ENCODE measurements at places on chromosomes 7 and 10.
A peak's percentile ranks its signal among the peaks of the same experiment; 100 is the strongest.

GRCh38 chr10:123958241-123958640, 66.6 kb upstream of the CPXM2 start:
- DNase-seq: no peak

- no peak for DNase-seq
Observed at GRCh38 chr10:9230625-9231024, 1176.1 kb downstream of the GATA3 start.

DNA sequence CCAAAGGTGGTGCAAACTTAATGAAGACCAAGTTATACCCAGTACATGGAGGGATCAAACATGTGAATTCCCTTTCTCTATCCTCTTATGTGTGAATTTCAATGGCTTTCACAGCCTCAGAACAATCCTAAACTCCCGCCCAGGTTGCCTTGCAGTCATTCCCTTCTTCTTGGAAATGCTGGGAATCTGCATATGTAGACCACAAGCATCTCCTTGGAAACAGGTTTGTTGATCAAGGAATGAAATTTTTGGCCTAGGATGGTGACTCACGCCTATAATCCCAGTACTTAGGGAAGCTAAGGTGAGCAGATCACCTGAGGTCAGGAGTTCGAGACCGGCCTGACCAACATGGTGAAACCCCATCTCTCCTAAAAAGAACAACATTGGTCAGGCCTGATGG, 77.8 kb upstream of the ABI1 start:
- no peak for DNase-seq

DNA sequence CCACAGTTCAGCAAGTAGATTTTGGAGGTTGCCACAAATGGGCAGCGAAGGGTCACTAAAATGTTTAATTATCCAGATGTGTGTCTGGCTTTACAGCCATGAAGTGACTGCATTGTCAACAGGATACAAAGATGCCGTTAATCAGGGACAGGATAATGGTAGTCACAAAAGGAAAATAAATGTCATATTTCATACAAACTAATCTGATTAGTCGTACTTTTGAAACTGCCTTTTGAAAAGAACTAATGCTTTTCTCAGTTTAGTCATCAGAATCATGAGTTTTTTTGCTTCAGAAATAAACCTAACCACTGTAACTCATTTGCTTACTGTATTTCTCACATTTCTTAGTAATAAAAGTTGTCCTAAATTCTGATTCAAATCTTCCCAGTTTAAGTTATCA, 22.2 kb upstream of the WNT16 start:
- DNase-seq: no peak

GRCh38 chr7:127653396-127653795, 1.4 kb downstream of the SND1 start:
- DNase-seq: no peak

- peak; percentile 37 for DNase-seq
Observed at GRCh38 chr10:27413831-27414348, 90.2 kb upstream of the RAB18 start.

GRCh38 chr10:60283397-60283796, 106.3 kb downstream of the ANK3 start:
- DNase-seq: no peak

DNA sequence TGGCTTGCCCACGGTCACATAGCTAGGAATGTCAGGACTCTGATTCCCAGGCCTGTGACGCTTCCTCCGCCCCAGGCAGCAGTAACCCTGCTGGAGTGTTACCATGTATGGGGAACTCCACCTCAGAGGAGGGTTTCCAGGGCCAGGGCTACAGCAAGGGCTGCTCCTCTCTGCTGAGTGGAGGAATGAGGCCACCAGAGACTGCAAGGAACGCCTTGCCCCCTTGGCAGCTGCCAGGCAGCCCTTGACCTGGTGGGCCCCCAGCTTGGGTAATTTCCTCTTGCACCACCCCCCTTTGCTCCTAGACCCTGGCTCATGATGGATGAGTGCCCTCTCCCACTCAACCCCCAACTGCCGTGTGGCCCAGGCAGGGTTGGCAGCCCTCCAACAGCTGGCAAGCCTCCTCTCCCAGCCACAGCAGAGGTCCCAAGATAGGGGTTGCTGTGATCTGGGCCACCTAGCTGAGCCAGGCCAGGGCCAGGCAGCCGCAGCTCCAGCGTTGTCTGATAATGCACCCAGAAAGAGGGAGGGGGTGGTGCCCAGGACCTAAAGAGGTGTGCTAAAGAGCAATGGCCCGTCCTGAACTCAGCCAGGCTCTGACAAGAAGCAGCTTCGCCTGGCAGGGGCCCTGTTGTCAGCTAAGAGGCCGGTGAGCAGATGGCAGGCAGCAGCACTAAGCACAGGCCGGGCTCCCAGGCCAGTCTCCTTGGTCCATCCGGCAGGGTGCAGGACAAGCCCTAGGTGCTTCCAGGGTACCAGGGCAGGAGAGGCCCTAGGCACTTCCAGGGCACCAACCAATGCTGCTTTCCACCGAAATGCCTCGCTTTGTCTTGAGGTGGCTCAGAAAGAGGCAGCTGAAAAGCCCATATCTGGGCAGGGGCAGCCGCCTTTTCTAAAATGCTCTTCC, 35.4 kb downstream of the DRGX start:
- no peak for DNase-seq

GRCh38 chr10:63431962-63432797, 33.6 kb downstream of the JMJD1C start:
- no peak for DNase-seq

DNA sequence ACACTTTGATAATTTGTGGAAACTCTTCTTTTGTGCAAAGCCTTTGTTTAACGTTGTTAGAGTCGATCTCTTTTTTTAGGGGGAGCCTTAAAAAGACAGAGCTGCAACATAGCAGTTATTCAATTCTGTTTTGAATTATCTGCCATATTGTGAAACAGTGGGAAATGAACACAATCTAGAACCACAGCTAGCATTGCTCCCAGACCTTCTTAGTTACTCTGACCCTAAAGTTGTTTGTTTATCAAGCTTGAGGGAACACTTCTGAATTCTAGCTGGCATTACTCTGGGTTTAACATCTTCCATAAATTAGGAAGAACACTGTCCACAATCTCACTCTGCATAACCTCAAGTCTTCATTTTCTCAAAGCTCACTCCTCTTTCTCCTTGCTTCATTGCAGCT, 217.7 kb downstream of the PRKG1 start:
- DNase-seq: no peak

GRCh38 chr10:97263971-97264370, 28.5 kb downstream of the ARHGAP19 start:
- no peak for DNase-seq

- no peak for DNase-seq
Observed at GRCh38 chr7:29892231-29892630, 85.9 kb downstream of the WIPF3 start.

DNA sequence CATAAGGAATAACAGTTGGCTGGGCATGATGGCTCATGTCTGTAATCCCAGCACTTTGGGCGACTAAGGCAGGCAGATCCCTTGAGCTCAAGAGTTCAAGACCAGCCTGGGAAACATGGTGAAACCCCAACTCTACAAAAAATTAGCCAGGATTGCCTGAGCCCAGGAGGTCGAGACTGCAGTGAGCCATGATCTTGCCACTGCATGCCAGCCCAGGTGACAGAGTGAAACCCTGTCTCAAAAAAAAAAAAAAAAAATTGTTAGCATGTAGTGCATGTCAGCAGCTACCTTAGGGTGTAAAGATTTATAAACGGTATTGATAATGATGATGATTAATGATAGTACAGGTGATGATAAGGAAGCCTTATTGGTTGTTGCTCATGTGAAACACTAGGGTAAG, 331.2 kb upstream of the FZD1 start:
- no peak for DNase-seq

DNA sequence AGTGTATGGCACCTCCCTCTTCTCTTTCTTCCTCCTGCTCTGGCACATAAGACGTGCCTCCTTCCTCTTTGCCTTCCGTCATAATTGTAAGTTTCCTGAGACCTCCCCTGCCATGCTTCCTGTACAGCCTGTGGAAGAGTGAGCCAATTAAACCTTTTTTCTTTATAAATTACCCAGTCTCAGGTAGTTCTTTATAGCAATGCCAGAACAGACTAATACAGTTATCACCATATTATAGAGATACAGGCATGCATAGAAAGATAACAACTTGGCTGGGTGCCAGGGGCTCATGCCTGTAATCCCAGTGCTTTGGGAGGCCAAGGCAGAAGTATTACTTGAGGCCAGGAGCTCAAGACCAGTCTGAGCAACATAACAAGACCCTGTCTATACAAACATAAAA, 53.2 kb downstream of the GCC1 start:
- DNase-seq: no peak

GRCh38 chr10:120607016-120607709, 150.1 kb downstream of the PLPP4 start:
- DNase-seq: no peak

- no peak for DNase-seq
Observed at GRCh38 chr7:70294211-70294911, 696.1 kb downstream of the AUTS2 start.

DNA sequence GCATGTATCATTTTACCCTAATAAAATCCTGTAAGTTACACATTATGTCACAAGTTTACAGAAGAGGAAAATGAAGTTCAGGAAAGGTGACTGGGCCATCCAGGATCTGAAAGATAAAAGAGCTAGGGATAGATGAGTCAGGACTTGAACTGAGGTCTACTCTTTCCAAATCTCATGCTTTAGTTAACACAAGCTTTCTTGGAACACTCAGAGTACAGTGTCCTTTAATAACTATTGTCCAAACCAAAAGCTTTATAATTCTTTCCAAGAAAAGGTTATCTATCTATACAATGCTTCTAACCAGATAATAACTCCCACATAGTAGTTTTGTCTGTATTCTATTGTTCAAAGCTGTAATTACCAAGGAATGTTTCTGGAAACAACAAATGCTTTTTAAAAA, 164.6 kb downstream of the LRRN3 start:
- DNase-seq: no peak

GRCh38 chr7:36387435-36388231, 2.0 kb upstream of the ANLN start:
- DNase-seq: no peak

- no peak for DNase-seq
Observed at GRCh38 chr10:119469846-119470245, 72.7 kb downstream of the RGS10 start.

GRCh38 chr7:155576900-155577508, 30.6 kb upstream of the CNPY1 start:
- no peak for DNase-seq

- DNase-seq: no peak
Observed at GRCh38 chr10:104122225-104123107, 495 bp downstream of the SFR1 start.

GRCh38 chr7:152513861-152514770, 78.3 kb upstream of the KMT2C start:
- no peak for DNase-seq

DNA sequence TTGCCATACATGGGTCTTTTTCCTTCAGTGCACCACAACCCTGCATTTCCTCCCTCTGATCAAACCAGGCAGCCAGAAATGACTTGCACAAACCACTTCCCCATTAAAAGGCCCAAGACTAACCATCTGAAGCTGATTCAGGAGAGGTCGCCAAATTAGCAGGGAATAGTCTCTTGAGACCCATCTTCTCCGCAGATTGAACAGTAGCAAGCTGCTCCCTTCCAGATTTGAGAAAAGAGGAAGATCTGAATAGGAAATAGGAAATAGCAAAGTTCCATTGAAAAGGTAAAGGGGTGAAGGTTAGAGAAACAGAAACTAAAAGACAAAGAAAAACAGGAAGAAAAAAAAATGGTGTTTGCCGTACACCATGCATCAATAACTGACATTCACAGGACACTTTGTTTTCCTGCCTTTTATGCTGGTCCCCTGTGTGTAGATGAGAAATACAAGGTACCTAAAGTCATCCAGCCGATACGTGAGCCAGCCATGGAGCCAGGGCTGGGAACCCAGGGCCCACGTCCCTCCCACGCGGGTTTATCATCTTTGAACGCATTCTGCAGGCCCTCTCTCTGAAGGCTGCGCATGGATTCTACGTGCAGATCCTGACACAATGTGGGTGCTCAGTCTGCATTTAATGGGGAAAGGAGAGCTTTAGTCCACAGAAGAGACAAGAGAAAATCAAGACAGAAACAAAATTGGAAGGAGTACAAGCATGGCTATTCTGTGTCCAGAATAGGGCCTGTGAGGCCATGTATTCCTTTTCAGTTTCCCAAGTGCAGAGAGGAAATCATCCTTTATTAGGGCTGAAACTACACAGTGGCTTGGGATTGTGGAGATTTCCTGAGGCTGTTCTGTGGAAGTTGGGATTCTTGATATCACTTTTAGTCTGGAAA, 268.4 kb upstream of the NPVF start:
- DNase-seq: no peak

- no peak for DNase-seq
Observed at GRCh38 chr10:36313142-36313541, 671.0 kb upstream of the FZD8 start.

- DNase-seq: no peak
Observed at GRCh38 chr10:11515596-11516430, 95.6 kb downstream of the USP6NL start.

DNA sequence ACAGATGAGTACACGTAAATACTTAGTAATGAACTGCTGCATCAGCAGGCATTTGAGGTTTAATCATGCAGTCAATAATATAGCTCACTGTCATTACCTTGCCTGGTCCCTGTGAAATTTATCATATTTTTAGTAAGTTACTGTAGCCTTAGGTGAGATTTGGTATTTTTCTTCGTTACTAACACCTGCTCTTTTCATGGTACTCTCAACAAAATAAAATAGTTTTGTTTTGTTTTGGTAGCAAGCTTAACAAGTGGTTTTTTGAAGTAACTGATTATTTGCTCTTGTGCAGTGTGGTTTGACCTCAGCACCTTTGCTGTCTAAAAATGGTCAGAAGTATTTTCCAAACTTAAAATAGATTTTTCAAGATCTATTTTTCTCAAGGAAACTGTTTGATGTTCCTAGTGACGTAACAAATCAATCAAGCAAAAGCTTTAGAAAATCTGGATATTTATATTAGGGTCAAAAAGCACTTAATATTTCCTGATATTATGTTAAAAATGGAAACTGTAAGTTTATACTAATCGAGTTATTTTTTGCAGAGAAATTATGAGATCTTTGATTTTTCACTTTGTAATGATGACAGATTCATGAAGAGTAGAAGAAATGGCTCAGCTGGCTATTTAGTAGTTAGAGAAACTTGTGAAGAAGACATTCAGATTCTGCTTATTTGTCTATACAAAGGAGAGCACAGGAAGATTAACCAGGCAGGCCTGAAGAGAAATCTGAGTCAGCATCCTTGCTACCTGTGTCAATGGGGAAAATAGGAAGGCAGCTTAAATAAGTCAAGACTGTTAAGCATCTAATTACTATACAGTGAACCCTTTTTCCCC, 21.0 kb upstream of the RPA3 start:
- no peak for DNase-seq

DNA sequence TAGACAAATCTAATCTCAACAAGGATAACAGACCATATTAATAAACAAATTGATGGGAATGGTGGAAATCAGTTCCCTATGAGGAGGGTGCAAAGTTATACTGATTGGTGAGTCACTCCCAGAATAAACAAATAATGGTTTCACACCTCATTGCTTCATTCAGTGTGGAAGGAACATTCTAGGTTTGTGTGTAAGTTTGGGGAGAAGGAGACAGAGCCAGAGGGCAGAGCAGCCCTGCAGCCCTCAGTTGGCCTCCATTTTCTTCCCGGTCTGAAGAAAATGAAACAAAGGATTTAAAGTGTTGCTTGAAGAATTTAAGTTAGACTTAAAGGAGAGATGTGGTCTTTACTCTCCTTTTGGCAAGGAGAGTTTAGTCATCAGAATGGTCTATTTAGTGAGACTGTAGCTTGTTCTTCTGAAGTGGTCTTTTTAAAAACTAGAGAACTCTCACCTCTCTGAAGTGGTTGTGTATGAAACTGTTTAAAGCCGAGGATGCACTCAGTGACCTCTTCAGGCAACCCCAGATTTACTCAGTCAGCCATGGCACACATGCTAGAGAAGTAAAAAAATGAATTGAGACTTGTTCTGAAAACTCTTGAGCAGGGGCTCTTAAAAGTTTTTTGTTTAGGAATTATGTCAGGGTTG, 27.2 kb downstream of the IKZF1 start:
- DNase-seq: no peak
